ENCODE measurements at places on chromosomes 6 and 20.

DNA sequence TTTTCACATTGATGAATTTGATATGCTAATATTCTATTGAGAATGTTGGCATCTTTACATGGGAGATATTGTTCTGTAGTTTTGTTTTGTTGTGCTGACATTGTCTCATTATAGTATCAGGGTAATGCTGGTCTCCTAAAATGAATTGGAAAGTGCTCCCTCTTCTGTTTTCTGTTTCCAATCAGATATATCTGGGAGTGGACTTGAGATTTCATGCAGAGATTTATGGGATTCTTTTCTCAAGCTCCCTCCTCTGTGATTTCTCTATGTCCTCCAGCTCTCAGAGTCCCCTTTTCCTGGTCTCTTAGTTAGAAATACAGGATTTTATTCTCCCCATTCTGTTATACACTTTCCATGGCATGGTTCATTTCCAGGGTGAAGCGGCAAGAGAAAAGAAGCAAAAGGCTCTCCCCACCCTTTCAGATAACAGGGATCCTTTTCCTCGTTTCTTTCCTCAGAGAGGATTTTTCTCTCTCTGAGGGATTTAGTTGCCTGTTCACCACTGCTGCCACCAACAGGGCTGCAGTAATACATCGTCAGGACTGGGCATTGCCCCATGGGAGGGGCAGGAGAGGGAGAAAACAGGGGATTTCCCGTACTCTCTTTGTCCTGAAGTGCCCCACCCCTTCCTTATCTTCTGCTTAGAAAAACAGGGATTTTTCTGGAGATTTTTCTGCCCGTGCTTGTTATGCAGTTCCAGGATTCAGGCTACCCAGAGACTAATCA is 59.3 kb upstream of the STMND1 start:
- DNase-seq = peak; percentile 79

GRCh38 chr6:146339716-146340115 is 203.9 kb upstream of the RAB32 start:
- peak; percentile 5 for DNase-seq

DNA sequence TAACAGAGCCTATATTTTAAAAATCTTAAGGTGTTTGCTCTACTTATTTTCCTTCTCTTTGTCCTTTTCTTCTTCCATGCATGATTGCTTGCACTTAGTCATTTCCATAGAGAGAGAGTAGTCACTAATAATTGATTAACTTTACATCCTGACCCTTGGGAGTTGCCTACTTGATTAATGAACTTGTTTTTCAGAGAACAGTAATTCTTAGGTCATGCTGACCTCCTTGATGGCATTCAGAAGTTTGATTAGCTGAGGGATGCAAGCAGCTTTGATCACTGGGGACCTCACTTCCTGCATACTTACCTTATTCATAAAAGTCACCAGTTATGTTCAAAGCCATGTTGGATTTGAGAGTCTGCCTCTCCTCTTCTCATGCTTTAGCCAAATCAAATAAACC is 715.6 kb upstream of the ID4 start:
- DNase-seq = no peak

GRCh38 chr6:24865161-24865560 is 66.4 kb upstream of the ARMH2 start:
- no peak for DNase-seq

DNA sequence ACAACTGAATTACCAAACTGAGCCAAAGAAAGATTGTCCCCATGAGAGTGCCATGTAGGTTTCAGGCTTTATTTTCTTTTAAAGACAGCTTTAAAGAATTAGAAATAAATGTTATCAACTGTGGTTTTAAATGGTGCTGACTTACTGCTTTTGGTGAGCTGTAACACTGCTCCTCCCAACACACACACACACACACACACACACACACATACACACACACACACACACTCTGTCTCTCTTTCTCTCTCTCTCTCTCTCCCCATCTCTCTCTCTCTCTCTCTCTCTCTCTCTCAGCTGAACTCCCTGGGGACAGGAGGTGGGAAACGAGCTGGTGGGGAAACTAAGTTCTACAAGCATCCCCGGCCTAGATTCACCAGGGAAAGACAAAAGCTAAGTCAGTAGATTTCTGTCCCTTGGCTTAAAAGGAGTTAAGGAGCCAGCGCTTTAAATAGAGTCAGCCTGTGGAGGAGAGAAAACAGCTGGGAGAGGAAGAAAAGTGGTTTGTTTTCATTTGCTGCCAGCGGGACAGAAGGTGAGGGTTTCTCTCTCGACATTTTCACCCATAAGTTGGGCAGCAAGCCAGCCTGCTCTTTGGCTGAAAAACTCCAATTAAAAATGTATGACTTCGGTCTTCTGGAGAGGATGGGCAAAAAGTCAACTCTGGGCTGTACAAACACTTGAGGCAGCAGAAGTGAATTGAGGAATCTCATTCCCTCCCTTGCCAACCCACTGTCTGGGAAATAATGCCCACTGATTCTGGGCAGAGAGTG is 27.4 kb downstream of the CBLN4 start:
- DNase-seq = no peak

- no peak for DNase-seq
These were observed 9.1 kb upstream of the SERPINB6 start for GRCh38 chr6:2980465-2980855.

All from EL (cell line).